ENCODE measurements at places on chromosomes 4 and X.
A peak's percentile ranks its signal among the peaks of the same experiment; 100 is the strongest.

DNA sequence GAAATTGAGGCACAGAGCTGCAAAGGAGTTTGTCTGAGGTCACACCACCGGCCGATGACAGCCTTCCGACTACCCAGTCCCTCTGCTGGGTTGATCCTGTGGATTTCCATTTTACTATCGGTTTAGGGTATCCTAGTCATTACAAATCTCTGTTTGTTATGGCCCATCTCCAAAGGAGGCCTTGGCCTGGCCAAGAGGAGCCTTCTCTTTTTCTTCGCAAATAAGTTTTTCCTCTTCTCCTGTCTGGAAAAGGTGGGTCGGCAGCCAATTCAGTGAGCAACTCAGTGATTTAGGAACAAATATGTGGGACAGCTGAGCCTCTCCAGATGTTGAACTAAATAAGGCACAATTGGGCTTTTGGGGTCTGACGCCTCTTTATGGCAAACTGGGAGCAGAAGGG is 169.2 kb upstream of the RBPJ start:
- no peak for DNase-seq

DNA sequence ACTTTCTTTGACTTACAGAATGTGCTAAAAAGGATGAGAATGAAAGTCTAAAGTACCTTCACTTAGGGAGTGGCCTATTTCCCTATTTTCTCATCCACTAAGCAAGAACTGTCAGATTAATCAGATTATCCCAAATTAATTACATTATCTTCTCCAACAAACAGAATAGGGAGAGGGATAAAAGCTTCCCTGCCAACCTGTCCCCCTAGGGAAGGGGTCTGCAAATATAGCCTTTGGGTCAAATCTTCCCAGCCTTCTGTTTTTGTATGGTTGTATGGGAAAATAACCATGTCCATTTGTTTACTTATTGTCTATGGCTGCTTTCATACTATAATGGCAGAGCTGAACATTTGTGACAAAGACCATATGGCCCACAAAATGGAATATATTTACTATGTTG is 57.1 kb upstream of the USP38 start:
- DNase-seq: no peak

GRCh38 chr4:4524364-4524763 is 17.5 kb downstream of the STX18 start:
- DNase-seq: no peak

GRCh38 chr4:8191136-8191747 is 7.8 kb upstream of the SH3TC1 start:
- no peak for DNase-seq

DNA sequence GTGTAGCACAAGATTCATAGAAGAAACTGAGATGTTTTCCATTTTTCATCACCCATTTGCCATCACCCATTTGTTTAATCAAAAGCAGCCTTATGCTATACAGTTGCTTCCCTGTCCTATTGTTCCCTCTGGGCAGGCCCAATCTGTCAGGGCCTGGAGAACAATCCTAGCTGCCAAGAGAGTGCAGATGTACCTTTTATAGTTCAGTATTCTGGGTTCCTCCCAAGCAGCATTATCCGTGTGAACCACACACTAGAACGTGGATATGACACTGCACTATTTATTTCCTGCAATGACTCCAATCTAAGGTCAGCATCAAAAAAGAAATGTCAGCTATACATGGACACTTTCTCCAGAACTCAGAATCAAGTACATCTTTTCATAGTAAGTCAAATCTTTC is 269.0 kb downstream of the ADGRA3 start:
- no peak for DNase-seq

GRCh38 chr4:177681902-177682301 is 239.7 kb upstream of the AGA start:
- DNase-seq: no peak

- no peak for DNase-seq
These were observed 223.5 kb upstream of the IGFBP7 start for GRCh38 chr4:57333684-57334083.

DNA sequence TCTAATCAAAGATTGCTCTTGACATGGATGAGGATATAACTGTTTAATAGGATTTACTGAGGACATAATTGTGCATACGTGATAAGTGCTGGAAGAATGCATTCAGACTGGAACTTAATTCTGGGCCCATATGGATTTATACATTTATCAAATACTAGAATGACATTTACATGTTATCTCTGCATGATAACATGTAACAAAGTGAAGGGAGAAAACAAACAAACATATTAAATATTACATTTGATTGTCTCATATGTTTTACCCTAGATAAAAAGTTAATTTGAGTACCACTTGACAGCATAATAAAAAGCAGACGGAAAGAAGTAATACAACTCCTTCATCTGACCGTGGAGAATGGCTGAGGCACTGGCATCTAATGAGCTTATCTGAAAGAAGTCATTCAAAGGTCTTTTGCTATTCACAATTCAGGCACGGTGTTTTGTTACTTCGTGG is 297.8 kb downstream of the PPP3CA start:
- DNase-seq: no peak

DNA sequence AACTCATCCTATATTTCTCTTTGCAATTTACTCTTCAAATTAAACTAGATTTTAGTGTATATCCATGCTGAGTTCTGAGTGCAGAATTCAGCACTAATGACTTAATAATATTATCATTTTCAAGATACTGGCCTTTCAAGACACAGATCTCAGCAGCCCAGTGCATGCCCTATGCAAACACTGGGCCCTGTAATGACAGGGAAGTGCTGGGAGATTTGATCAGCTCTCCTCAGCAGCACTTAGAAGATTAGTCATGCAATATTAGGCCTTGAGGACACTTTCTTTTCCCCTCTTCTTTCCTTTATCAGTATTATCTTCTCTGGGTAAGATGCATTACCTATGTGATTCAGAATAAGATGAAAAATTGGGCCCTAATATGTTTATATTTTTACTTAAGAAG is 207.1 kb downstream of the PPP3CA start:
- DNase-seq: no peak

GRCh38 chr4:1399508-1400190 is 6.6 kb downstream of the NKX1-1 start:
- no peak for DNase-seq

DNA sequence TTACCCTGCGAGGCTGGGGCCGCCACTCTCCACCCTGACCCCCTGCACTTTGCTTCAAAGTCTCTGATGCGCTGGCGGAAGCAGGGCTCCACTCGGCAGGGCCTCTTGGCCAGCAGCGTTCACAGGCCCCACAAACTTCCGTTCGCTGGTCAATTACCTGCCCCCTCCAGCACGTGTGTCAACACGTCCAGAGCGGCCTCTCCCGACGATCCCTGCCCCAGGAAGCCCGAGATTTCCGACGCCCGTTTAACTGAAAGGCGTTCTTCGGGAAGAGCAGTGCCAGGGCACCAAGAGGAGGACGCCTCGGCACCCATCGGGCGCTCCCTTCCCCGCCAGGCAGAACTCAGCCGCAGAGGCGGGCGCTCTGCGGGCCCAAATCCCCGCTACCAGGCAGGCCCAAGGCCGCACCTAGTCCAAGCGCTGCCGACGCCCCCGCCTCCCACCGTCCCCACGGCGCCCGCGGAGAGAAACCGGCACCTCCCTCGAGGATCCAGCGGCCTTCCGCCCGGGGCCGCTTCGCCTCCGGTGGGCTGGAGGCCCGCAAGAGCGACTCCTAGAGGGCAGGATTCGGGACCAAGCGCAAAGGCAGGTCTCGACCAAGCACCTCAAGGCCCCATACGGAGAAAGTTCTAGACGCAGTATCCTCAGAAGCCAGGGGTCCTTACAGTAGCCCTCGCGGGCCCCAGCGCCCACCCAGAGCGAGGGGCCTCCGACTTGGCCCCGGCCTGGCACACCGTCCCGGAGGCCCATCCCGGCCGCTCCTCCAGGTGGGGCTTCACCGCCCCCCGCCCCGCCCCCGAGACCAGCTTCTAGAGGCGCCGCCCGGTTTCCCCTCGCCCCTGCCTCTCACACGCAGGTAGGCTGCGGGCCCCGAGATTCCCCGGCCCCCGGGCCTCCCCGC is 586 bp downstream of the BCAP31 start:
- peak; percentile 13 for DNase-seq

- no peak for DNase-seq
These were observed 2295.4 kb downstream of the ARAP2 start for GRCh38 chr4:33948921-33949320.

DNA sequence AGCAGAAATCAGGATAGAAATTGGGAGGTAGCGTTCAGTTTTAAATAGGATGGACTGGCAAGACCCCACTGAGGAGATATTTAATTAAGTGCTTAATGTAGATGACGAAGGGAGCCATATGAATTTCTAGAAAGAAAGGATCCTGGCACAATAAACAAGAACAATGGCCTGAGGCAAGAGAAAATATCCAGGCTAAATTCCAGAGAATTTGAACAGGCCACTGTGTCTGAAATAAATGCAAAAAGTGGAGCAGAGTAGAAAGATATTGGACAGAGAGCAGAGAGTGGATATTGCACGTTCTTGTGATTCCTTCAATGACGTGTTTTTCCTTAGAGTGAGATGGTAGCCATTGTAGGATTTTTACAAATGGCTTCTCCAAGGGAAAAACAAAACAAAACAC is 1504.8 kb downstream of the C4orf33 start:
- DNase-seq: no peak

DNA sequence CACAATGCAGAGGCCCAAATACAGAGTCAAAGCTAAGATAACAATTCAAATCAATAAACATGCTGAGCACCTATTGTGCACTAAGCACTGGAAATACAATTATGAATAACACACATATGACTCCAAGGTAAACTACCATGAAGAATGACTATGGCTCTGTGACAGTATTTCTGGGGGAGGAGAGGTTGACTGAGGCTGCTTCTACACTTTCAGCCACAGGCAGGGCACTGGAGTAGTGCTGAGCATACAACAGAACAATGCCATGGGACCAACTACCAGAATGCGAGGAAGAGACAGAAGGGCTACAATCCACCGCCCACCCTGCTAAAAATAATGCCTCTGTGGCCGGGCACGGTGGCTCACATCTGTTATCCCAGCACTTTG is 13.7 kb downstream of the TEC start:
- DNase-seq: no peak

DNA sequence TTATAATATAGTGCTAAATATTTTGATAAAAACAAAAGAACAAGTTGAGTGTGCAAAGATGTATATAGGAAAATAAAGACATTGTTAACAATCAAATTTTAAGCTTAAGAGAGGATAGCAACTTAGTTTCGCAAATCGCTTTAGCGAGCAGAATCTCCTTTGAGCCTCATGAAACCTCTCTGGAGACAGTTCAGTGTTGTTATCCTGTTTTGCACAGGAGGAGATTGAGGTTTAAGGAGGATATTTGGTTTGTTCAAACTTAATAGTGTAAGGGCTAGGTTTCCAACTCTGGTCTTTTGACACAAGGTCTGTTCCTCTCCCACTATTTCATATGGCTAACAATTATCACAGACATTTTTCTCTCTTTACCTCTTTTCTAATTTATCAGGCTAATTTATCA is 1848.5 kb upstream of the TENM3 start:
- no peak for DNase-seq

Measured in stimulated activated CD8-positive, alpha-beta memory T cell treated with anti-CD3 and anti-CD28 coated beads, Interleukin-15, amount 100 ng/mL, for 1 hour (primary cell).